T1000 (cell line): ENCODE measurements at places on chromosomes 13 and 19.

DNA sequence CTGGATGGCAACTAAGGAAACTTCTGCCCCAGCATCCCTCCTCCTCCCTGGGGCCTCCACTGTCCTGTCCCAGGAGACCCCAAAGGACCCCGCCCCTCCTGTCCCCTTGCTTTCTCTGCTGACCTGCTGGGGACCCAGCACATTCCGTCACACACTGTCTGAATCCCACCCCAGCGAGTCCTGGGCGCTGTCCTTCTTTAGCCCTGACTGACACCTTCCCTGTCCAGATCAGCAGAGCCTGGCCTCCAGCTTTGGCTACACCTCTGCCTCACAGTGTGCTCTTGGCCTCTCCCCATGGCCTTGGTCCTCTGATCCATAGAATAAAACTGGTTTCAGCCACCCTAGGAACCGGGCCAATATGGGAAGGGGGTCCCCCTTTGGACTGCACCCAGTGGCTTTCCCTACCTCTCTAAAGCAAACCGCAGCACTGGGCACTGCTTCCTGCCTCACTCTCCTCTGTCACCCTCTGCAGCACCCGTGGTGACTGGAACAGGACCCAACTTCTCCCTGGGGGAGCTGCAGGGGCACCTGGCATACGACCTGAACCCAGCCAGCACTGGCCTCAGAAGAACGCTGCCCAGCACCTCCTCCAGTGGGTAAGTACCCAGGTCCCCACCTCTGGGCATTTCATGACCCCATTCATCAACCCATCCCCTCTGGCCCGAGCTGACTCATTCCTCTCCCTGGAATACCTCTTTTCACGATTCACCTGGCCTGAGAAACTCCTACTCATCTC, 46.4 kb downstream of the SMIM24 start:
- no peak for DNase-seq

- no peak for DNase-seq
Observed at GRCh38 chr13:66612983-66613382, 617.2 kb downstream of the PCDH9 start.

DNA sequence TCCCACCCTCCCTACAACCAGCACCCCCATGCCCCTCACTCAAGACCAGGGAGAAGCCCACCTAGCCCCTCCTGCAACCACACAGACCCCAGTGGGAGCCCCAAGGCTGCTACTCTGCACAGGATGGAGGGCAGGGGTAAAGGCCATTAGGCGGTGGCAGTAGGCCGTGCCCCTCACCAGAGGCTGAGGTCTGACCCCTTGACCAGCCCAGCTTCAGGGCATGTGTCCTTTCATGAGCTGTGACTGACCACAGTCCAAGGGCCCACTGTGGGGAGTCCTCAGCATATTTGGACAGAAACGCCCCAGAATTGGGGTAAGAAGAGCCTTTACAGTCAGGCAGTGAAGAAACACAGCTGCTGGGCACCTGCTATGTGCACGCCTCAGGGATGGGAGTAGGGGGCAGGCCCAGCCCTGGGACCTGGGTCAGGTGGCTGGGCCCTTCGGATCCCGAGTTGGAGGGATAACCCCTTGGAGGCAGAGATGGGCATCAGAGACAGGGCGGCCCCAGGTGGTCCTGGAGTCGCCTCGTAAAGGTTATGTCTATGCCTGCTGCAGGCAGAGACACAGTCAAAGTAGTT, 1.7 kb upstream of the RPS5 start:
- no peak for DNase-seq

- no peak for DNase-seq
Observed at GRCh38 chr19:29560313-29561075, 34.7 kb downstream of the VSTM2B start.

GRCh38 chr19:38766276-38767047, 6.9 kb downstream of the LGALS7 start:
- no peak for DNase-seq

- DNase-seq = no peak
Observed at GRCh38 chr19:29285187-29285687, 72.3 kb upstream of the UQCRFS1 start.

- DNase-seq = no peak
Observed at GRCh38 chr19:49573425-49573824, 6.9 kb downstream of the NOSIP start.

GRCh38 chr19:19615086-19615485, 3.4 kb downstream of the PBX4 start:
- no peak for DNase-seq

DNA sequence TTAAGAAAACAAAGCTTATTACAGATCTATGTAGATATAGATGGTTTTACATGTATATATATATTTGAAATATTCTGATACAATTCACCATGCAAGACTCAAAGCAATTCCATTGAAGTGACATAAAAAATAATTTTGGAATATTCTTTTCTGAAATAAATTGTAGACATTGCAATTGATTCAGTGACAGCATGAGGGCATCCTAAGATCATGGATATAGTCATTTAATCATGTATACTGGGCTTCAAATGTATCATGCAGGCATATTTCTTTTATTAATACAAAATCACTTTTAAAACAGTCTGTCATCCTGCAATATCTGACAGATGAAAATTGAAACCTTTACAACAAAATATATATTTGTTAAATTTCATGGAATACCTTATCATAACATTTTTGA, 286.7 kb upstream of the SLITRK6 start:
- DNase-seq = no peak

GRCh38 chr13:40386586-40386985, 279.9 kb downstream of the FOXO1 start:
- DNase-seq = no peak
